ENCODE measurements at places on chromosomes 6 and 20.

- no peak for DNase-seq
Measured at GRCh38 chr6:45027126-45027525, 301.0 kb upstream of the RUNX2 start.

DNA sequence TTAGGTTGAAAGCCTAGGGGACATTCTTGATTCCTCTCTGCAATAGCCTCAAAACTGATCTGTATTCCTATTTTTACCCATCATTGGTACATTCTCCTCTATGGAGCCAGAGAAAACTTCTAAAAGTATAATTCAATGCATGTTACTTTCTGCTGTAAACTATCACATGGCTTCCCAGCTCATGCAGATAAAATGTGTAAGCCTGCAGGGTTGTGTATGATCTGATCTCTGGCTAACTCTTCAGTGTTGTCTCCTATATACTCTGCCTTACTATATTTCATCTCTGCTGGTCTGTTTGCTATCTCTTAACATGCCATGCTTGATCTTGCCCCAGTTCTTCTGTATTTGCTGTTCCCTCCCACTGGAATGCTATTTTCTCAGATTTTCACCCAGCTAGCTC, 323.3 kb upstream of the RSPO3 start:
- no peak for DNase-seq

DNA sequence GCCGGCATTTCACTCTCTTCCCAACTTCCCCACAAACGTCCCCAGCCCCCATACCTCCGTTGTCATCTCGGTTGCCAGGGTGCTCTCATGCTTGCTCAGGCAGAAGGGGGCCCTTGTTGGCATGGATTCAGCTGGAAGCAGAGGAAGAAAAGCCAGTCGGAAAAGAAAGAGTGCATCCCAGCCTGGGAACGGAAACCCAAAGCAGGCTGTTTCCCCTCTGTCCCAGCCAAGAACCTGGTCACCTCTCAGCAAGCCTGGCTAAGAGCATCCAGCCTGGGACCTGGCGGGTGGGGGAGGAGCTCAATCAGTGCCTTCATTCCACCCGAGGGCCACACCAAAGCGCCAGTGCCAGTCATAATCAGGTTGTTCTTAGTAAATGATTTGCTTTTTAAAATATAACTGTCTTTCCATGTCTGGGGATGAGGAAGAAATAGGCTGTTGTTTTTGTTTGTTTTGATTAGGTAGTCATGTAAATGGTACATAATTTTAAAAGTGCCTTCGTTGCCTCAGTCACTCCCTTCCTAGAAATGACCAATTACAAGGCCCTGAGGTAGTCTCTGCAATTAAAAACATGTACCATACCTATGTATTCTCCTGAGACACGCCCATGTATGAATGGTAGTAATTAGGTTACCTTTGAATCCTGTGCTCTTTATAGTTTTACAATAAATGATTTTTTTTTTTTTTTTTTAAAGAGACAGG, 21.1 kb downstream of the CHMP4B start:
- DNase-seq, result no peak

DNA sequence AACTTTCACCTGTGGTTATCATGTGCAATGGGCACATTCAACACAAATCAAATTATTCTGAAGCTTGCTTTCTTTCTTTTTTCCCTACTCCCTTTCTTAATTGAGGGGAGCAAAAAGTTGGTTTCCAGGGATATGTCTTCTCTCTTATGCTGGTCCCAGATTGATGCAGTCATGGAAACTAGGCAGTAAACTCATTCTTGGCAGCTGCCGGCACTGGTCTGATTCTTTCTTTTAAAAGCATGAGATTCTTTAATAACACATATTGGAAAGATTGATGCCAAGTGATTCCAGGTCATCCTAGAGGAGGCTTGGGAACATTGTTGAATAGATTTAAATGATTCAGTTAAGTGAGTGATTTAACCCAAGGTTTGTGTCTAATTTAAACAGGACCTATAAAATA, 29.0 kb downstream of the PTPRA start:
- no peak for DNase-seq

Measured in AG09319 (cell line).